DMS 273 treated with DMSO at 0.1 percent for 48 hours (cell line): ENCODE measurements at places on chromosomes 16 and 17.

DNA sequence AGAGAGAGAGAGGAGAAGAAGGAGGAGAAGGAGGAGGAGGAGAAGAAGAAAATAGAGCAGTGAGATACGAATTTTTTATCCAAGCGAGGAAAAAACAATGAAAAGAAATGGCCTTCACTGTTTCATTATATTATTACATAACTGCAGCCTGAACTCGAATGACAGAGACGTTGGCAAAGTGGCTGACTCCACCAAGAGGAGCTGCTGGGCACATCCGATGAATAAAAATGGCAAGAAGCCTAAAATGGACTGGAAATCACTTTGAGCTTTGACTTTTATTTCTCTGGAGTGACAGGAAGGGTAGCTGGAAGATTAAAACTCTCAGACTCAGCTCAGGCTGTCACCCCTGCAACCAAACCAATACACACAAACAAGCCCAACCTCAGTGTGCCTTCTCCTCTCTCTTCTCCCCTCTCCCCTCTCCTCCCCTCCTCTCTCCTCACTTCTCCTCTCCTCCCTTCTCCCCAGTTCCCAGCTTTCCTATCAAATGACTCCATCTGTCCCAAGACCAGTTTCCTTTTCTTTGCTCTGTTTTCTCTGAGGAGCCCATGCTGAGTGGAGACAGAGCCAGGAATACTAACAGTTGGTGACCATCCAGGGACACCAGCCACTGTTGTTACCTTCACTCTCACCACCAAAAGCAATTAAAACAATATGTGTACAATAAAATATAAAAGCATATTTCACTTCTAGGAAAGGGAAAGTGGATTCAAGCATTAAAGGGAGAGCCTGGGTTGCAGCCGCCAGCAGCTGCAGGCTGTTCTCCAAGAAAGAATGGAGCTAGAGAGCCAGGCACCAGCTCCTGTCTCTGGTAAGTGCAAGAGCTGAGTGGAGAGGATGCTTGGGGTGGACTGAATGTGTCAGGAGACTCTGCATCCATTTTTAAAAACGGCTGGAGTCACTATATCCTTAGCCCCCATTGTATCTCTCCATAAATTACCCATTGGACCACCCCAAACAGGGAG, 51.2 kb downstream of the SOX9 start:
- DNase-seq: peak; percentile 44

GRCh38 chr17:29615492-29616299, 7.0 kb downstream of the CORO6 start:
- peak; percentile 49 for DNase-seq

GRCh38 chr17:64385187-64386083, 5.2 kb downstream of the PECAM1 start:
- no peak for DNase-seq

- DNase-seq: no peak
Observed at GRCh38 chr16:1119766-1120576, 23.9 kb upstream of the C1QTNF8 start.

DNA sequence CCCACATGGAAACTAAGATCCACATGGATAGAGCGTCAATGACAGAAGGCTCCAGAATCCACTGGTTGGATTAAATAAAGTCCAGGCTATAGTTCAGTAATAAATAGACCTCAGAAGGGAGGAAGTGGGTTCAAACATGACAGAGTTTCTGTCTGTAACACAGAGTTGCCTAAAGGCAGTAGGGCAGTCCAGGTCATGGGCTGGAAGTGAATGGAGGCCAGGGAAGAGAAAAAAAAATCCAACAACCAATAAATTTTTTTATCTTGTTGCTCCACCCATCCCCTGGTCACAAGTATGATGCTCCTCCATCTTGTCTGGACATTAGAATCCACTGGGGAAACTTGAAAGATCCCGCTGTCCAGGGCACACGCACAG, 92.4 kb downstream of the RGS9 start:
- no peak for DNase-seq

DNA sequence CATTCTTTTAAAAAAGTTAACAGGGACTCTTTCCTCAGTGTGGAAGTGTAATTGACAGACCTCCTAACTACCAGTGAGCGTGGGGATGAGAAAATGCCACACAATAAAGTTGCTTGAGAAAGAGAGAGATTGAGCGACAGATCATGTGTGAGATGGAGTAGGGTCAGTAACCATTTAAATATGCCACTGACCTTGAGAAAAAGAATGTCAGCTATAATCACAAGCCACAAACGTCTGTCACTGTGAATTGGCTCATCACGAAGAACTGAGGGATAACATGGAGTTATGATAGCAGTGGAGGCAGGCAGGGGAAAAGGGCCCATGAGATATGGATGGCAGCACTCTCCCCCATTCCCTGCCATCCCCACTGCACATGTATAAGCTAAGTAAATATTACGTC, 253.9 kb downstream of the SLC39A11 start:
- DNase-seq: no peak

GRCh38 chr16:81651758-81652718, 127.1 kb upstream of the PLCG2 start:
- peak; percentile 86 for DNase-seq

- DNase-seq: no peak
Observed at GRCh38 chr17:43588664-43589435, 42.7 kb upstream of the ETV4 start.

GRCh38 chr16:48176635-48177408, 21.0 kb upstream of the ABCC12 start:
- no peak for DNase-seq

- no peak for DNase-seq
Observed at GRCh38 chr17:17568772-17569195, 22.7 kb downstream of the PEMT start.

- no peak for DNase-seq
Observed at GRCh38 chr17:45225964-45226530, 4.4 kb downstream of the FMNL1 start.
